ENCODE measurements at places on chromosomes 3 and 15. TPM values are rescaled to one million over a fixed set of nuclear protein-coding genes. Genes with fewer than 3 reads are reported as not detected.

Gene SI
- not detected for total RNA-seq

Gene CHST14
- total RNA-seq = 21.4 TPM

Gene DAZL
- not detected for total RNA-seq

GRCh38 chr15:35557544-35557943, 11.6 kb upstream of the DPH6 start:
- no peaks in the 10 kb centered on the region for H3K27me3 ChIP-seq
- no peak overlapping the region for H3K27ac ChIP-seq
- DNase-seq = no peak
- peaks cover 3% of the 10 kb centered on the region for H3K4me1 ChIP-seq
- H3K36me3 ChIP-seq = no peaks in the 10 kb centered on the region

- DNase-seq = no peak
- H3K27ac ChIP-seq = no peak overlapping the region
- H3K36me3 ChIP-seq = no peaks in the 10 kb centered on the region
These were observed 85.9 kb downstream of the NR2F2 start for GRCh38 chr15:96416218-96416933.

GRCh38 chr3:175082631-175083030, 223.5 kb downstream of the NAALADL2 start:
- no peak for DNase-seq
- H3K4me1 ChIP-seq = no peaks in the 10 kb centered on the region
- H3K36me3 ChIP-seq = no peaks in the 10 kb centered on the region
- H3K4me3 ChIP-seq = no peak overlapping the region

Gene MOBP
- 0.23 TPM for total RNA-seq

DNA sequence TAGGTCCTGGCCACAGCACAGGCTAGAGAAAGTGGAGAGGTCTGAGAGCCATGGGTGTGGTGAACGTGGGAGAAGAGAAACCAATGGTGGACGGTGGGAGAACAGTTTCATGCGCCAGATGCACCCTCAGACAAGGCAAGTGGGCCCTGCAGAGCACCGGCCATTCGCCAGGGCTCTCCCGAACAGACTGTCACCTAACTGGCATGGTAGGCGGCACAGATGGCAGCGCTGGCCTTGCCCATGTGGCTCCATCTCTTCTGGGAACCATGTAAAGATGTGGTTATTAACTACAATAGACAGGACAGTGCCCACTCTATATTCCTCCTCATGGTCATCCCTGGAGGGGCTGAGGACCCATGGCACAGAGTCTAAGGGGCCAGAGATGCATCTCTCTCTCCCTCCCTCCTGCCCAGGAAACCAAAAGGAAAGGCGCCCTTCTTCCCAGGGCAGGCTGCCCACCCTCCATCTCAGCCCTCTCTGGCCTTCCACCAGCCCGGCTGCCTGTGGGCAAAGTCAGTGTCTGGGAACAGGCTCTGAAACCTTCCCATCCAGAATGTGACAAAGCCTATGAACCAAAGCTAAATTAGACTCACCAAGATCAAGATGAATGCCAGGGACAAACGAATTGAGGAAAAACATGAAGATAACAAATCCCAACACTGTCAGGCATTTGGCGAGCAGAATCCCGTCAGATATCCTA, 147.8 kb downstream of the OCA2 start:
- H3K36me3 ChIP-seq = no peaks in the 10 kb centered on the region
- H3K4me1 ChIP-seq = no peaks in the 10 kb centered on the region

DNA sequence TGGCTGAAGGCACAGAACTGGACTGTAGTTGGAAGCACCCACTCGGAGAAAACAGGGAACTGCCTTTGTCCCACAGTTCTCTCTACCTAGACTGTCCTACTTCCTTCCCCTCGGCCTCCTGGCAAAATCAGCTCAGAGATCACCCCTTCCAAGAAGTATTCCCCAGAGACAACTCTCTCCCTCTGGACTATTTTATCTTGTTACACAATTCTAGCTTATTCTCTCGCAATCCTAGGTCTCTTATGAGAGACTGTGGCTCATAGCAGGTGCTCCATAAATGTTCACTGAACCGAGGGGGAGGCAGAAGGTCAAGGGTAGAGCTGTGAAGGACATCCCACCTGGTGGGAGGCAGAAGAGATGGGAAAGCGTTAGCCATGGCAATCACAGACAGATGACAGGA, 10.6 kb downstream of the HEG1 start:
- H3K4me1 ChIP-seq = peaks cover 6% of the 10 kb centered on the region
- no peak overlapping the region for H3K4me3 ChIP-seq
- H3K27ac ChIP-seq = no peak overlapping the region
- no peaks in the 10 kb centered on the region for H3K36me3 ChIP-seq

Data from aorta (tissue), 5 donors.